Right kidney (tissue), 9 donors: ENCODE measurements at places on chromosomes 1 and 21.
A peak's percentile ranks its signal among the peaks of the same experiment; 100 is the strongest.

DNA sequence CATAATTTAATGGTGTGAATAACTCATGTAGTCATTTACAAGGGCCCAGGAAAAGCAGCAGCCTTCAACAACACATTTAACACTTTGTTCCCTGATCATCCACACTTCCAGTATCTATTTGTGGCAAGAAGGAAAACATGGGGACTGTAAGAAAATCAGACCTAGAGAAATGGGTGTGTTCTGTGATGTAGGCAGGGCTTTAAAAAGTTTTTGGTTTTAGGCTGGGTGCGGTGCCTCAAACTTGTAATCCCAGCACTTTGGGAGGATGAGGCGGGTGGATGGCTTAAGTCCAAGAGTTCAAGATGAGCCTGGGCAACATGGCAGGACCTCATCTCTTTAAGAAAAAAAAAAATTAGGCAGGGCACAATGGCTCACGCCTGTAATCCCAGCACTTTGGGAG, 14.2 kb upstream of the WDR47 start:
- DNase-seq: no peak

GRCh38 chr1:107840725-107841124, 124.3 kb downstream of the VAV3 start:
- no peak for DNase-seq

GRCh38 chr1:2785631-2786328, 15.7 kb downstream of the TTC34 start:
- no peak for DNase-seq

- no peak for DNase-seq
Measured at GRCh38 chr1:154851392-154852177, 18.5 kb downstream of the KCNN3 start.

DNA sequence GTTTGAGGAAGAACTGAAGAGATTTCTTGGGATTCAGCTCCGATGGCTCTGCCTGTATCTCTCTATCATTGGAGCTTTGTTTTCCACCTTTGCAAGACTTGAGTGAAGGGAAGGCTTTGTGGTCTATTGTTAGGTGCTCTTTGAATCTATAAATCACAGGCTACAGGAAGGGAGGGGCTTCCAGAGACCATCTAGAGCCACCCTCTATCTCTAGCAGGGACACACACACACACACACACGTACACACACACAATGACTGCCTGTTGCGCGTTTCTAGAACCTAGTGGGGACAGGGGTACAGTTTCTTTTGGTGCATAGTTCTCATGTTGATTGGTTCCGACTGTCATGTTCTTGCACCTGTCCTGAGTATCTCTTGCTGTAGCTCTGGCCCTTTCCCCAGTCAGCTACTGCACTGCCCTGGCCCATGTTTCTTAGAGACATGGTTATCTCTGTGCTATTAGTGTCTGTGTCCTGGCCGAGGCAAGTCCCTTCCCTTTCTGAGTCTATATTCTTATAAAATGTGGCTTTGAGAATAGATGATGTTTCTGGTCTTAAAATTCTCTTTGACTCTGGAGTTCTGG, 60.7 kb downstream of the MAN1C1 start:
- no peak for DNase-seq

DNA sequence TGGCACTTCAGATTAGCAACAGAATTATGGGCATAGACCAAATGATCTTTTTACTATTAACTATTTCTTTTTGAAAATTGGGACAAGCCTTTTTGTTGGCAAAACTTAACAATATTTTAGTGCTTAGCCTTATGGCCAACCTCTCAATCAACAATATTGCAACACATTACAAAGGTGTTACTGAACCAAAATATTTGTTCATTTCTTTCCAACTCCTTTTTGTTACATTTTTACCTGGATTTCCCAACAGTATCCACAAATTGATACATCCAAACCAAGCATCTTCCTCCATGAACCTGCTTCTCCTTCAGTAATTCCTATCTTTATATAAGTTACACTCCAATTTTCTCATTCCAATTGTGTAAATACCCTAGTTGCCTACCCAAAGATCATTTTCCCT, 1.5 kb upstream of the AMPD1 start:
- DNase-seq: no peak

DNA sequence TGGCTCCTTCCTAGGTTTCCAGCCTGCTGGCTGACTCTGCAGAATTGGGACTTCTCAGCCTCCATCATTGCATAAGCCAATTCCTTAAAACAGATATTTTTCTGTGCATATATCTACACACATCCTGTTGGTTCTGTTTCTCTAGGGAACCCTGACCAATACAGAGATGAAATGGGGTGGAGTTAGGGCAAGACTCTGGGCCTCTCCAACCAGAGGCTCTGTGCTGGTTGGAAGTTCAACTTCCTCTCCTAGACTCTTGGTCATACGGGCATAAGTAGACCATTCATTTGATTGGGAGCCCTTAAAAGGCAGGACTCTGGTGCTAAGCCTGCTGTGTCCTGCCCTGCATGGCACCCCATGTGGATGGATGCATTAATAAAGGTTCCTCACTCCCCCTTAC, 55.0 kb downstream of the CNIH3 start:
- DNase-seq: no peak

DNA sequence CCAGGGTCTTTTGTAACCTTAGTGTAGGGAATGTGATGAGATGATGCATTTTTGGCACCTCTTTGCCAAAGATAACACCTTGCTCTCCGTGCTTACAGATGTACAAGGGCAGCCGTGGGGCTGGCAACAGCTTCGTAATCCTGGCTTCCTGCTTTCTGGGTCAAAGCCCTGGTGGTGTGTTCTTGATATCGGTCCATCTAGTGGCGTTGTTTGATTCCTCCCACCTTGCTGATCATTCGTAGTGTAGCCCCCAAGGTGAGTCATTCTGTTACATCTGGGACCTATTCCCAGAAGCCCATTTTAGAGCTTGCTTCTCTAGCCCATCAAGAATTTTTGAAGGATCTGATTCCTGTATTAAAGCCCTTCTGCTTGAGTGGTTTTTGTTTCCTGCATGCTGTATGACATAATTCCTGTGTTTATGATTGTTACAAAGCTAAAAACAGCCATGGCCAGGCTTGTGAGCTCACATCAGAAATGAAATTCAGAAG, 7.0 kb upstream of the CCT8 start:
- DNase-seq: no peak

- DNase-seq: no peak
Measured at GRCh38 chr21:28893687-28894086, 99.0 kb downstream of the LTN1 start.

DNA sequence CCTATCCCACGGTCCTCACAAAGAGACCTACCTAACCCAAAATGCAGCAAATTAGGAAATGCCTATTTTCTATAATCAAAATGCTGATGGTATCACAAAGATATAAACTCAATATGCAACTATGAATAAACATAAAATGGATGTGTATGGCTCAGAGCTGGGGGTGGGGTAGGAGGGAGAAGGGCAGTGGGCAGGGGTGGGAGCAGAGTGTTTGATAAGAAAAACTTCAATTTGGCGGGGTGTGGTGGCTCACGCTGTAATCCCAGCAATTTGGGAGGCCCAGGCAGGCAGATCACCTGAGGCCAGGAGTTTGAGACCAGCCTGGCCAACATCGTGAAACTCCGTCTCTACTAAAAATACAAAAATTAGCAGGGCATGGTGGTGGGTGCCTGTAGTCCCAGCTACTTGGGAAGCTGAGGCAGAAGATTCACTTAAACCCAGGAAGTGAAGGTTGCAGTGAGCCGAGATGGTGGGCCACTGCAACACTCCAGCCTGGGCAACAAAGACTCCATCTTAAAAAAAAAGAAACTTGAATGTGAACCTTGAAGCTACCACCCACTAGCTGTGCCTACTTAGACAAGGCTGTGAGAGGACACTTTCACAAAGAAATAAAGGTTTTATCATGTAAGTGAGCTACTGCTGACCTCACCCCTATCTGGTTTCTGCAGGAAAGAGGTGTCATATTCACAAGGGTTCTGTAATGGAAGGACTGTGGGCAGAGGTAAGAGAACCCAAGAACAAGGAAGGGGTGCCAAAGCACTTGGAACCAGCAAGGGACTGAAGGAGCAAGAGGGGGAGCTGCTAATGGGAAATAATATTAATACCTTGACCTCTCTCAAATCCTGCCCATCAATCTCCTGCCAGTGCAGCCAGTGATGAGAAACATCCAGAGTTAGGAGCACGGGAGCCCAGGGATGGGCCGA, 53.0 kb downstream of the HLCS start:
- no peak for DNase-seq

GRCh38 chr1:235907187-235907896, 40.6 kb upstream of the LYST start:
- no peak for DNase-seq

GRCh38 chr21:42411891-42412635, 8.4 kb downstream of the UBASH3A start:
- DNase-seq: no peak

DNA sequence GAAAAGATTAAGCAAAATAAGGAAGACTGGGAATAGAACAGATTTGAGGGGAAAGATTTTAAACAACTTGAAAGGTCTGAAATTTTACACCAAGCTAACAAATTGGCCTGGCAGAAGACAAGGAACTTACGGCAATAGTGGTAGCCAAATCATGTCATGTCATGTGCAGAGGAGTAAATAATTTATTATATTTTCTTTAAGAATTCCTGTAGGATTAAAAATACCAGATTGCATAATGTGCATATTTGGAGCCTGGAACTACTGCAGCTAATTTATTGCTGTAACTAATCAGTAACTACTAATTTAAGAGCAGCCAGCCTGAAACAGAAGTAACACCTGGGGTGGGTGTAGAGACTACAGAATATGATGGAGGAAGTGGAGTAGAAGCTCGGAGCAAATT, 334.3 kb downstream of the TGFB2 start:
- no peak for DNase-seq

GRCh38 chr1:170676628-170677027, 12.7 kb downstream of the PRRX1 start:
- DNase-seq: no peak

DNA sequence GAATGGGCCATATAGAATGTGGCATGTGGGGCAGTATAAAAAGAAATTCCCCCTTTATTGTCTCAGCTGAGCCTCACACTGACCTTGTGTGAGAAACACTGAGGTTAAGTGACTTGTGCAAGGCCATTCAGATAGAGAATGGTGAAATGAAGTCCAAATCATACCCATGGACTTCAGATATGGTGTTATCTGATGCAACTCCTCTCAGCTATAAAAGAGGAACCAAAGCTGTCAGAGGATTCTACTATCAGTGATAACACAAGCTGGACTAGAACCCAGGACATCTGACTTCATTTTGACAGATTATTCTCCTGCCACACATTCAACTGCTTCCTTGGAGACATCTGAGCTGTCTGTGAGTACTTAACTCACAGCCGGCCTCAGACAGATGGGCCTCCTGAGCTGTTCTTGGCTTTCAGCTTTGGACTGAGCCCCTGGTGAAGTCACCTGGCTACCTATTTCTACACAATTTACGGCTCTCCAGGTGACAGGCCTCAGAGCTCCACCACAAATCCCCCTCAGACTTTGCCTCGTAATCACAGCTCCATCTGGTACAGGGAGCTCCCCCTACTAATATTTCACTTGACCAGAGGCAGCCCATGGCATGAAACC, 104.6 kb downstream of the PLXNA2 start:
- no peak for DNase-seq

- DNase-seq: no peak
Measured at GRCh38 chr21:28442624-28443023, 550.1 kb downstream of the LTN1 start.

DNA sequence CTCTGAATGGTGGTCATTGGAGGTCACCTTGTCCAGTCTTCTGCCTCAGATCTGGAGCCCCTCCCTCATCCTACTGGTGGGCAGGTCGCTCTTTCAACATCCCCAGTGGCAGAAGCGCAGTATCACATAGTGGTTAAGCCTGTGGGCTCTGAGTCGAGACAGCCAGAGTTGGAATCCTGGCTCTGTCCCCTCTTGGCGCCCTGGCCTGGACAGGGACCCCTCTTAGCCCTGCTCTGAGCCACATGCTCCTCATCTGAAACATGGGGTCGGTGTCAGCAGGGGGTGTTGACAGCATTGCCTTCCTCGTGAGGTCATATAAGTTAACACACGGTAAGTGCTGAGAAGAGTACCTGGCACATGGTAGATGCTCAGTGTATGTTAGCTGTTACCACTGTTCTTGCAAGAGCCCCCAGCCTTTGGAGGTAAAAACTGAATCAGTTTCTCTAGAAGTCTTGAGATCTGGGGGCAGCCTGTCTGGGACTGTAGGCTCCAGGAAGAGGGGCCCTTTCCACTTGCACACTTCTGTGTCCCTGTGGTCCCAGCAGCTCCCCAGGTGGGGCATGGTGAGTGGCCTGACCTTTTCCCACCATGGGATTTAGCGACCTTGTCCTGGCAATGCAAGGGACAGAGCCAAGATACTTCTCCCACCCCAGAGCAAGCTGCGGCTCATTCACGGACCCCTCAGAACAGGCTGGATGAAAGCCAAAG, 6.4 kb downstream of the ZC3H12A start:
- no peak for DNase-seq

DNA sequence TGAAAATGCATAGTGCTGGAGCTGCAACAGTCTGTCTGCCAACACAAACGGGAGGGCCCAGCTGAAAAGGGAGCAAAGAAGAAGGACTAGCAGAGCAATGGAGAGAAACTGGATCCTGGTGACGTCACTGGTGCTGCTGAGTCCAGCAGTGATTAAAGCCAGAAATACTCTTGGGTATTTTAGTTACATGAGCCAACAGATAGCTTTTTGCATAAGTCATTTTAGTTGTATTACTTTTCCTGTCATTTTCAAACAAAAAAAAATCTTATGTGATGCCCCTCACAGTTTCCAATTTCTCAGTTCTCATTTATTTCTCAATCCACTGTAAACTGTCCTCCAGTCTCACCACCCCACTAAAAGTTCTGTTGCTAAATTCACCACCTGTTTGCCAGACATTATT, 38.7 kb upstream of the NEK7 start:
- DNase-seq: no peak

DNA sequence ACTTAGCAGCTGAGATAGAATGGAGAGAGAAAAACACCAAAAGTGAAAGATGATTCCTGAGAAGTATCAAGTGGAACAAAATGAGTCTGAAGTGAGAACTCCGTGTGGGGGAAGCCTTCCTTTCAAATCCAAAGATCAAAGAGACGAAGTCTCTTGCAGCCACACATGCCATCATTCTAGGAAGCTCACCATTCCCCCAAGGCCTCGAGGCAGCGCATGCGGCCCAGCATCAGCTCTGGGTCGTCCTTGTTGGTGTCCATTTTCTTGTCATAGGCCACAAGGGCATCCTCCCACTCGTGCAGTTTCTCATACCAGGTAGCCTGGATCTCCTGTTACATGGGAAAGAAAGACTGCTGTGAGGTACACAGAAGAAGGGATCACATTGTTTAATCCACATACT, 32.2 kb upstream of the ANGPTL7 start:
- DNase-seq: peak; percentile 33

GRCh38 chr1:165632491-165632890, 1.5 kb downstream of the MGST3 start:
- DNase-seq: no peak

DNA sequence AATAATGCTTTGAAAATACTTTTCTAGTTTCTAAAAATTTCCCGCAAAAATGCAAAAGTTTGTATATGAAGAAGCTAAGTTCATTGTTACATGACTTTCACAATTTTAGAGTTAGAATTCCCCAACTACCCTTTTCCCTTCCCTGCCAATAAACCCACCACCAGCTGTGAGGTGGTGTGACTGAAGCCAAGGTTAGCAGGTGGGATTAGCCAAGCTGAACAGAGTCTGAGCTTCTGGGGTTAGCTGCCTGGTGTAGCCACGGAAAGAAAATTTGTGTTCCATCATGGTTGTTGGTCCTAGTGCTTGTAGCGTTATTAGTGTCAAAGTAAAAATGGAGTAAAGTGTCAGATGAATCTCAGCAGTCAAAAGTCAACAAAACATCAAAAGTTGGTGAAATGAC, 110.9 kb downstream of the ASTN1 start:
- DNase-seq: no peak
